ENCODE measurements at places on chromosomes 2 and 18.

- DNase-seq = no peak
Observed at GRCh38 chr2:129580001-129580400, 399.5 kb upstream of the RAB6C start.

DNA sequence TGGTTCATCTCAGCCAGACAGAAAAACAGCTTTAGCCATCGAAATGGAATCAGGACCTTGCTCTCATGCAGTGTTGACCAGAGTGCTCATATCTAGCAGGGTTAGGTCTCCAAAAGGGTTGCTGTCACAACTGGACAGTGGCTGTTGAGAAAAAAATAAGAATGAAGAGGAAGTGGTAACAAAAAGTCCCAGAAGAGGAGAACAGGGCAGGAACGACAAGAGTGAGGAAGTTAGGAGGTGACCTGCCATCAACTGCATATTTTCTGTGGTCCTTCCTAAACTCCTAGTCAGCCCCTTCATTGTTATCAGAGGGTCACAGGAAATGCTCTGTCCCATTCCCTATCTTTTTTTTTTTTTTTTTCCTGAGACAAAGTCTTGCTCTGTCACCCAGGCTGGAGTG lies 188.1 kb upstream of the LINC00305 start:
- DNase-seq = no peak

DNA sequence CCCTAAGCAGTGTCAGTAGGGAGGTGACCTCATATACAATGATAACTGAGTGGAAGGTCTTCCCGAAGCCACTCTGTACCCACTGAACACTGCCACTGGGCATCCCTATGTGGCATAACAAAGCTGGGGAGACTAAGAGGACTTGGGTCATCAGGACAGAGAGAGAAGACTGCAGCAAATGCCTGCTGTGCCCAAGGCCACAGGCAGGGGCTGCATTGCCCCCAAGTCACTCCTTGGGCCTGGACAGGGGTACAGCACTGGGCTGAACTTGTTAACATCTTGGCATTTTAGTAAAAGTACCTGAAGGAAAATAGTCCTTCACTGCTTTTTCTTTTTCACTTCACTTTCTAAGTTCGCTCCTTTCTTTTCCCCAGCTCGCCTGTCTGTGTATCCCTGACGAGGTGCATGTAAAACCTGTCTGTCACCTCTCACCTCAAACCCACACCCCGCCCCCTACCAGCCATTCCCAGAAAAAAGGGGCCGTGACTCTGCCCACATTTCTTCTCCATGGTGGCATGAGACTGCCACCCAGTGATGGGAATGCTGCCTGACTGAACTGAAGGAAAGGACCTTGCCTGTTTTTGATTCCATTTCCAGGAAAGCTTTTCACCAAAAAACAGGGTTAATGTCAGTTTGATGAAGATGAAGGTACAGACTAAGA lies 62.9 kb downstream of the MTHFD2 start:
- no peak for DNase-seq

- DNase-seq = no peak
Observed at GRCh38 chr2:190062601-190063000, at the start of gene MSTN. Gene MSTN, minus strand, starts transcription at chr2:190062729. Its CDS starts 133 bp downstream, at chr2:190062596.
